ENCODE measurements at places on chromosomes 5 and 9.

GRCh38 chr5:24141046-24141445, 503.7 kb downstream of the CDH10 start:
- peak; percentile 5 for DNase-seq

- peak; percentile 57 for DNase-seq
Measured at GRCh38 chr5:68962757-68963484, 130.9 kb upstream of the SLC30A5 start.

- DNase-seq = peak; percentile 80
Measured at GRCh38 chr9:131707733-131708157, 32.1 kb downstream of the RAPGEF1 start.

DNA sequence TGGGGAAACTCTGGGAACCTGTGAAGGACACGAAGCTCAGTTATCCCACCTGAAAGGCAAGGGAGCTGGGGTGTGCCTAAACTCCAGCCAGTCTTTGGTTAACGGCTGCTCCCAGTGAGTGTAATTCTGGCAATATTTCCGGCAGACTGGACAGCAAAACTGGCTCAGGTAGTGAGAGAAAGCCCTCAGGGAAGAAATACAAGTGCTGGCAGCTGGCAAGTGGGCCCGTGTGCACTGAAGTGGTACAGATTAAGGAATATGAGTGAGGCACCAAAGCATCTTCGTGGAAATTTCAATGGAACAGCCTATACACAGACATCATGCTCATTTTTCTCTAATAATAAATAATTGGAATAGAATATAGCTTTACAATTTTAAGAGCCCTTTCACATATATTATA, 56.2 kb downstream of the ABHD17B start:
- DNase-seq = no peak

- DNase-seq = no peak
Measured at GRCh38 chr9:8757881-8758280, 958.3 kb upstream of the DMAC1 start.

Data from fibroblast of skin of abdomen (primary cell).